ENCODE measurements at places on chromosomes 4 and X.

GRCh38 chr4:23819041-23819511 lies 70.8 kb downstream of the PPARGC1A start:
- DNase-seq: no peak

GRCh38 chr4:153471698-153472093 lies 5.5 kb downstream of the TMEM131L start:
- no peak for DNase-seq

DNA sequence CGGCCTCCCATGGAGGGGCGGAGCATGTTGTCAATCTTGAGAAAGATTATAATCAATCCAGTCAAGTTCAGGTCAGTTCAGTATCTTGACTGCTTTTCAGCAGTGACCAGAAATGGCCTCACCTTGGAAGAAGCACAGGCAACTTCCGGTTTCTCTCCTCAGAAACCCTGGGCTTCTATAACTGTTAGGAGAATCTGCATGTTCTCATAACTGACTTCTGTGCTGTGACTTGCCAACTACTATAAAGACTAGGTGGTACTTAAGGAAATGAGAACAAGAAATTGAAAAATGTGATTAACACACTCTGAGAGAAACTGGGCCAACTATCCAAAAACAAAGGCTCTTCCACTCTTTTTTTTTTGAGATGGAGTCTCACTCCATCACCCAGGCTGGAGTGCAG lies 35.9 kb upstream of the TLR3 start:
- no peak for DNase-seq

- DNase-seq: no peak
Measured at GRCh38 chrX:91137883-91138282, 296.8 kb upstream of the PABPC5 start.

GRCh38 chrX:154351183-154352011 lies 23.0 kb downstream of the FLNA start:
- DNase-seq: no peak

DNA sequence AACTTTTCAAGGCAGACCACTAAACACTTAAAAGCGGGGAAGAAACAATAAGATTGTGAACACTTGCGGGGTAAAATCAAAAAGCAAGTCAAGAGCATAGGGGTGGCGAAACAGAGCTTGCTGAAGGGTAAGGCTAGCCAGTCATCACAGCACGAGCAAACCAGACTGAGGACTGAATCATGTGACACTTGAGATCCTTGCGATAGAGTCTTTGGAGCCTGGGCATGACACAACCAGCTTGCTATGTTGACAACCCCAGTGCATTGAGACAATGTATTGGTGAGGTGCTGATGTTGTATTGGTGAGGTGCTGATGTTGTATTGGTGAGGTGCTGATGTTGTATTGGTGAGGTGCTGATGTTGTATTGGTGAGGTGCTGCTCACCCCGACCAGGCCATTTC lies 72.3 kb downstream of the SLIT2 start:
- DNase-seq: no peak

GRCh38 chr4:71765350-71765749 lies 18.5 kb downstream of the GC start:
- DNase-seq: no peak

GRCh38 chr4:41661442-41662076 lies 87.0 kb downstream of the PHOX2B start:
- DNase-seq: no peak

DNA sequence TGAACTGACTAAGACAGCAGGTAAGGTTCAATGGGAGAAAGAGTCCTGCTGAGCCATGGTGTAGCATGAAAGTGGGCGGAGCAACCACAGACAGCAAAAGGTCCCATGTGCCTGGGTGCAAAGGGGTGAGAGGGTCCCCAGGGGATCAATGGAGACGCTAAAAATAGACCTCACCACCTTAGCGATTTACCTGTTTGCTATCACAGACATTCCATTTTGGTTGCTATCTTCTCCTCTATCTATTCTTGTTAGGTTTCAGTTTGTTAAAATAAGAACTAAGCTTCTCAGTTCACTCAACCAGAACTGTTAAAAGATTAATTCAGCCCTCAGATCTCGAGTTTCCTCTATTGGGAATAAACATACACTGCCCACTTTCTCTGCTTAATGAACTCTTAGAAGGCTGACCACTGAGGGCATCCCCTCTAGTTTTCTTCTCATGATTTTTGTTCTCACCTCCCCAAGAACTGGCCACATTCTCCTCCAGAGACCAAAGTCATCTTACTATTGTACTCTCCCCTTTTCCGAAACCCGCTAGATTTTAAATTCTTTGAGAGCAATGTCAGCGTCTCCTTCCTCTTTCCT lies 136.7 kb downstream of the PARM1 start:
- DNase-seq: no peak

DNA sequence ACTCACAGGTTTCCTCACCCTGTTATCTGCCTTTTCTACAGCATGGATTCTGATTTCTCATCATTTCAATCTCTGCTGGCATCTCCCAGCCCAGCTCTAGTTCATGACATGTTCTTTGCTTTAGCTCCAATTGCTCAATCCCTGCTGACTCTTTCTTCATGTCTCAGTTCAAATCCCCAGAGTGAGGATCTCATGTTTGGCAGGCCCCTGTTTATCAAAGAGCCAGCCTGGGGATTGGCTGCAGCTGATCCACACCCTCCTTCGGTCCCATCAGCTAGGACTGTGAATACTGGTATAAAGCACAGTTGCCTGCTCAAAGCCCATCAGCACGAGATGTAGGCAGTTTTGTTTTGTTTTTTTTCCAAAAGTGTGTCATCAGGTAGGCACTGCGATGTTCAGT lies 14.4 kb upstream of the CC2D2A start:
- DNase-seq: no peak

DNA sequence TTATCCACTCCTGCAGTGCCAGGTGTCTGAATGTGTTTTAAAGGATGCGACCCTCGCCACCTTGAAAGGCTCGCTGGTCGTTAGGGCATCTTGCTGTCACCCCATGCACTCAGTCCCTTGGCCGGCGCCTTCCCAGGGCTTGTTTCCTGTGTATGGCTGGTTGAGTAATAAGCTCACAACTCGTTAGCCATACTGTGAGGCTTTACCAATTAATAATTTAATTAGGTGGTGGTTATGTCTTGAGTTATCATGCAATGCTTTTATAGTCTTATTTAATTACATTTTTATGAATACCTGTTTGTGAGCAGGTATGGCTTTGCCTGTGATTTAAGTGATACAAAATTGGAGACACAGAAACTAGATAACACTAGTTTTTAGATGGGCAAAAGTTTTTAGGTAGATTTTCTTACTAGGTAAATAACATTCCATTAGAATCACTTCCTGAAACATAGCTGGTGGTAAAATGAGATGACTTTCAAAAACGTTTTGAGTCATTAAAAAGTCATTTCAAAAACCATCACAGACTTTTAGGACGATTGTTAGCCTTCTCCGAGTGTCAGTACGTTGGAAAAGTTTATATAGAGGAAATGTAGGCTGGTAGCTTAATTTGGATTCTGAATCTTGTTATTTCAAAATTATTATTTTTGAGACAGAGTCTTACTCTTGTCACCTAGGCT lies 18.2 kb downstream of the PTTG2 start:
- no peak for DNase-seq

DNA sequence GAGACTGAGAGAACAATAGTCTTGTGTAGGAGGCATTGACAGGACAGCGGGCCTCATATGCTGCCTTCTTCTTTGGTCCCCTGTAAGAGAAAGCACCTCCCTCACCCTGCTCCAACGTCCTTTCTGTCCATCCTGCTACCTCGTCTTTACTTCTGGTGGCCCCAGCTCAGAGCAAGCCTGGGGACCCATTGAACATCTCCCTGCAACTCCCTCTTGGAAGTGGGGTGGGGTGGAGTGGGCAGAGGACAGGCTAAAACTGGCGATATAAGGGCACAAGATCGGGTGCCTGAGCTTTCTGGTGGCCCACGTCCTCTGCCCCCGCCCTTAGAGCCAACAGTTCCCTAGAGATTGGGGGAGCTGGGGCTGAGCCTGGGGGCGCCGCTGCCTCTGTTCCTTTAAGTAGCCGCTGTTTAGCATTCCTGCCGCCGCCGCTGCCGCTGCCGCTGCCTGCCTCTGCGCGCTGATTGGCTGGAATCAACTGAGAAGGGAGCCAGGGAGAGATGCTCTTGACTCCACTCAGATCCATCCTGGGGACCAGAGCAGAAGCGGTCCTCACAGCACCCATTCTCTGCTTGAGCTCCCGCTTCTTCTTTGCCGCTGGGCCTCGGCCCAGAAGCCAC lies at the start of gene DLG3:
Gene DLG3, plus strand, starts transcription at position 510 of the 620 bp plus-strand sequence. CDS start 367 bp downstream, outside the sequence.
- no peak for DNase-seq

DNA sequence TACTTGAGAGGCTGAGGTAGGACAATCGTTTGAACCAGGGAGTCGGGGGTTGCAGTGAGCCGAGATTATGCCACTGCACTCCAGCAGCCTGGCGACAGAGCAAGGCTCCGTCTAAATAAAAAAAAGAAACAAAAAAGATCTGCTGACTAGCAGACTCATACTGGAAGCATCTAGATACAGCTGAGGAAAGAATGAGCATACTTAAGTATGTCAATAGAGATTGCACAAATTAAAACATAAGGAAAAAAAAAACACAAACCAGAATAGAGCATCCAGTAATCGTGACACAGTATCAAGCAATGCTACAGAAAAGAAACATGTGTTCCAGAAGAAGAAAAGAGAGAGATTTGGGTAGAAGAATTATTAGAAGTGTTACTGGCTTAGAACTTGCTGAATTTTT lies 105.5 kb upstream of the SPOCK3 start:
- DNase-seq: no peak

GRCh38 chrX:132909643-132910042 lies 48.8 kb downstream of the HS6ST2 start:
- DNase-seq: no peak

DNA sequence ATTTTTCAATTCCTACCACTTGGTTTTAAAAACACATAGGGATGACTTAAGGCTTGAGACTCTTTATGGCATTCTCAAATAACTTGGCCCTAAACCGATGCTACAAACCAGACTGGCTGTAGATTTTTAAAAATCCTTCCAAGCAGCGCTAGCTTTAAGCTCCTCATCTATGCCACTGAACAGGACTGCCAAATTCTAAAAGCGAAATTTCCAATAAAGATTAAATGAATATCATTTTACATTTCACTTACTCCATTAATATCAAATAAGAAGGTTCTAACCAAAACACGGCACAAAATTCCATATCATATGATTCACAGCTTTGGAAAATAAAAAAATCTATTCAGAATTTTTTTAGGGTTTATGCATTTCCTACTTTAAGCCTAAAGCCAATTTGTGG lies 134.2 kb downstream of the FANCB start:
- no peak for DNase-seq

- no peak for DNase-seq
Measured at GRCh38 chrX:68084765-68085164, 348.5 kb downstream of the OPHN1 start.

DNA sequence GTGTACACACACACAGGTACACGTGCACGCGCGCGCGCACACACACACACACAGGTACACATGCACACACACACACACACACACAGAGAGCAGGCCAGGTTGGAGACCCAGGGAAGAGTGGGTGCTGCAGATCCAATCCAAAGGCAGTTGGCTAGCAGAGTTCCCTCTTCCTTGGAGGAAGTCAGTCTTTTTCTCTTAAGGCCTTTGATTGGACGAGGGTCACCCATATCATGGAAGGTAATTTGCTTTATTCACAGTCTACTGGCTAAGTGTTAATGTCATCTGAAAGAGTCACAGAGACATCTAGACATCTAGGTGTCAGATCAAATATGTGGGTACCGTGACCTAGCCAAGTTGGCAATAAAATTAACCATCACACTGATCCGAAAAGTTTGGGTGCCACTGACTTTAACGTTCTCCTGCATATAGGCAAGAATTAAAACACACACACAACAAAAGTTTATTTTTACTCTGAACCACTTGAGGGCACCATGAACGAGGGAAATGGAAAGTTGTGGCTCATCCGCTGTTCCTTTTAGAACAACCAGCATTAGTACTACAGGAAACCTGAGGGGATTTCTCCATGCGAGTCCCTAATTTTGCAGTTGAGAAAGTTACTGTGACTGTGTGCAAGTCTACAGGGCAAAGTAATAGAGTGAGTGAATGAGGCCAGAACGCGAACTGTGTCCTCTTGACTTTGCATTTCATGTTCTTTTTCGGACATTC lies 66.0 kb upstream of the STOX2 start:
- no peak for DNase-seq

- no peak for DNase-seq
Measured at GRCh38 chr4:17667653-17668201, 53.3 kb downstream of the MED28 start.

GRCh38 chr4:76630741-76631140 lies 195.7 kb downstream of the SHROOM3 start:
- DNase-seq: no peak

DNA sequence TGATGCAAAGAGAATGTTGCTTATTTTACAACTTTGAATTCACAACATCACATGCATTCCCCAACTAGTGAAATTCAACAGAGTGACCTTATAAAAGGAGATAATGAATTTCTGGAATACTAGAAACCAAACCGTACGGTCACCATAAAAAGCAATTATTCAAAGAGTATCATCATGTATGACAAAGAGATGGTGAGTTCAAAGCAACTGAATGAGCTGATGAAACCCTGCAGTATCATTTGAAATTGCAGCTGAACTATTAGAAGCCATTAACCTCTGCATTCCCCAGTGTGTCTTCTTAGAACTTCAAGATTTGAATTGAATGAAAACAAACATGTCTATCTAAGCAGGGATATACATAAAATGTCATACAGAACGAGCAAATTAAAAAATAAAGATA lies 172.4 kb downstream of the SLITRK2 start:
- no peak for DNase-seq

DNA sequence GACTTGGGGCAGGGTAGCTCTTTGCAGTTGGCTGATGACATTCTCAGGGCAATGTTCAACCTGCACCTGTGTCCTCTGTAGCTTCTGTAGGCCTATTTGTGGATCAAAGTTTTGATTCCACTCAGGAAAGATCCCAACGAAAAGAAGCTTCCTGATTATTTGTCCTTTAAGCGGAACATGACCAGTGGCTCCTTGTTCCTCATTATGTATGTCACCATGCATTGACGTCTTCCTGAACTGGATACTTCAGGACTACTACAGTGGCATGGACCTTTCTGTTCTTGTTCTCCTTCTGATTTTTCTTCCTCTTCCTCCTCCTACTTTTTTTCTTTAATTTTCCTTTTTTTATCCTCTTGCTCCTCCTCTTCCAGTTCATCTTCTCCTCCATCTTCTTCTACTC lies 62.4 kb downstream of the NBDY start:
- no peak for DNase-seq
